ENCODE measurements at places on chromosomes 16 and 17.

DNA sequence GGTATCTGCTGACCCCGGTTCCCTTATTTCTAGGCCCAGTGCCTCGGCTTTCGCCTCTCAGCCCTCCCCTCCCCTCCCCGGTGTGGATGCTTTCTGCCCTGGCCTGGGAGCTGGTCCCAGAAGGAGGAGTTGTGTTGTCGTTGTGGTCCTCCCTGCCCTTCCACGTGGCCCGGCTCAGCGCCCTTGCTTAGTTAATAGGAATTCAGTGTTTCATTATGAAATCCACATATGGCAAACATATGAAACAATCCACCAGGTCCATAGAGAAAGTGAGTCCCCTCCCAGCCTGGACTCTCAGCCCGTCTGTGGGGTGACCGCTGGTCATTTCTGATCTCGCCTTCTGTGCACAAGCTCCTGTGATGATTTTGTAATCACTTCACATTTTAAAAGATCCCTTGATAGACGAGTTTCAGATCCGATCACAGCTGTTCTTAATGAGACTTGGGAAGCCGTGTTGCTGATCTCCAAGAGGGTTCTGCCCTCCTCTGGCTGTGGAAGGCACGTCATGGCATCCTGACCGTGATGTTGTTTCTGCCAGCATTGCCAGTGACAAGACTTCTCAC, 112.1 kb downstream of the BANP start:
- peak; percentile 80 for DNase-seq

- DNase-seq = no peak
These were observed 45.2 kb upstream of the GSG1L start for GRCh38 chr16:28108590-28109247.

DNA sequence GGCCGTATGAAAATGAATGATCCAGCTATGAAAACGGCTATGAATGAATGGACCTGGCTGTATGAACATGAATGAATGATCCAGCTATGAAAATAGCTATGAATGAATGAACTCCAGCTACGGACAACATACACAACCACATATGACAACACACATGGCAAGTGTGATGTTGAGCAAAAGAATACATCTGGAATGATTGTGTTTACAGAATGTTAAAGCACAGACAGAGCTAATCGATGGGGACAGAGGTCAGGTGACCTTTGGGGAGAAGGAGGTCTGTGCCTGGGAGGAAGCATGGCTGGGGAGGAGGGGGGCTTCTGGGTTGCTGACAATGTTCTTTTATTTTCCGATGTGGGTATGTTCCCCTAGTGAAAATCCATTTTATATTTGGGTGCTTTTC, 174.0 kb upstream of the WSCD1 start:
- DNase-seq = no peak

DNA sequence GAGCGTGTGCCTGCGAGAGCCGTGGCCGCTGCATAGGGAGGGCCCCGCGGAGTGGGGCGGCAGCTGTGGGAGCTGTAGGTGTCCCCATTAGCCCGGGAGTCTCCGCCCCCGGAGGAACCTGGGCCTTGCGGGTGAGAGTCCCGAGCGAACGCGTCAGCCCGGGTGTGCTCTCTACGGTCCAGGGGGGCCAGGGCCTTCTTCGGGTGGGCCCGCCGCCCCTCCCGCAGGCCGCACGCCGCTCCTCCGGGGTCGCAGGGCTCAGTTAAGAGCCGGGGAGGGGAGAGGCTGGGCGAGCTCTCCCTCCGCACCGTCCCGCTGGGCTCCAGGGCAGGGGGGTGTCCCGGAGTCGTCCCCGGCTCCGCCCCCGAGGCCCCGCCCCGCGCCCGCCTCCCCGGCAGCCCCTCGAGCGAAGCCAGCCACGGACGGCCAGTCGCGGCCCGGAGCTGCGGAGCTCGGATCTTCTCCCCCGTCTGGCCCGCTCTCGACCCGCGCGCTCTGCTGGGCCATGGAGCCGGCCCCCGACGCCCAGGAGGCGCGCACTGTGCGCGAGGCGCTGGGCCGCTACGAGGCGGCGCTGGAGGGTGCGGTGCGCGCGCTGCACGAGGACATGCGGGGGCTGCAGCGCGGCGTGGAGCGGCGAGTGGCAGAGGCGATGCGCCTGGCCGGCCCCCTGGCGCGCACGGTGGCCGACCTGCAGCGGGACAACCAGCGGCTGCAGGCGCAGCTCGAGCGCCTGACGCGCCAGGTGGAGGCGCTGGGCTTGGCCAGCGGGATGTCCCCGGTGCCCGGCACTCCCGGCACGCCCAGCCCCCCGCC, at the start of gene SMTNL2:
SMTNL2 (plus strand) TSS at position 429 of the 816 bp plus-strand sequence; CDS start at position 506, 77 bp downstream.
- no peak for DNase-seq

- DNase-seq = no peak
These were observed 10.2 kb downstream of the ATP2C2 start for GRCh38 chr16:84378567-84378966.

GRCh38 chr16:11672206-11673090, 4.2 kb downstream of the SNN start:
- no peak for DNase-seq

- no peak for DNase-seq
These were observed 29.6 kb upstream of the CDRT4 start for GRCh38 chr17:15496735-15497670.

- no peak for DNase-seq
These were observed 71.6 kb downstream of the PGS1 start for GRCh38 chr17:78449983-78450595.

DNA sequence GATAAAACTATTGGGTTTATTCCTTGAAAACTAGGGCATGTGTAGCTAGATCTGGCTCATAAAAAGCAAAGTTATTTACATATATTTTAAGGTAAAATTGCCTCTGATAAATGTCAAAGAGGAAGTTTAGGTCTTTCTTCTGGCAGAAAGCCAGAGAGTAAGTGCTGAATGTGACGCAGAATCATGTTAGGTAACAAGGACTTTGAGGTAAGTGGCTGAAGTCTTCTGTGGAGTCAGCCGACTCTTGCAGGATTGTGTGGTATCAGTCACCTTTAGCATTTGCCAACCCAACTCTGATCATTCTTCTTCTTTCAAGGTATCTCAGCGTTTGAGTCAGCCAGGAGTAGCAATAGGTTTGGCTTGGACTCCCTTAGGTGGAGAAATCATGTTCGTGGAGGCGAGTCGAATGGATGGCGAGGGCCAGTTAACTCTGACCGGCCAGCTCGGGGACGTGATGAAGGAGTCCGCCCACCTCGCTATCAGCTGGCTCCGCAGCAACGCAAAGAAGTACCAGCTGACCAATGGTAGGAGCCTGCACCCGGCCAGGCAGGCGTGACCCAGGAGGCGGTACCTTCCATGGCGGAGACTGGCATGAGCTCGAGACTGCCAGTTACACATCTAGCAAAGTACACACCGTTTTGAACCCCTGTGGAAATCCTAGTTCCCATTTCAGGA, 37.9 kb downstream of the SIAH1 start:
- DNase-seq = no peak

DNA sequence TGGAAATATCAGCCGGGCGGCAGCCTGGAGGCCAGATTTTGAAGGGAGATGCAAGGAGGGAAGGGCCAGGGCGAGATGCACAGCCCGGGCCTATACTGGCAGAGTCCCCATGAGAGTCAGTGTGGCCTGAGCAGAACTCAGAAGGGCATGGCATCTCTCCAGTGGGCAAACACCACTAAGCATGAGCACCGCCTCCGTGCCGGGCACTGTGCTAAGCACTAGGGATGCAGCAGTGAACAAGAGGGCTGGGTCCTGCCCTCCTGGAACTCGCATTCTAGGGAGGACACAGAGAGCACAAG, 33.5 kb downstream of the TK2 start:
- DNase-seq = no peak

GRCh38 chr17:74177018-74177450, 26.4 kb upstream of the RPL38 start:
- DNase-seq = no peak

- no peak for DNase-seq
These were observed 5.0 kb downstream of the SLX4 start for GRCh38 chr16:3606441-3606840.

DNA sequence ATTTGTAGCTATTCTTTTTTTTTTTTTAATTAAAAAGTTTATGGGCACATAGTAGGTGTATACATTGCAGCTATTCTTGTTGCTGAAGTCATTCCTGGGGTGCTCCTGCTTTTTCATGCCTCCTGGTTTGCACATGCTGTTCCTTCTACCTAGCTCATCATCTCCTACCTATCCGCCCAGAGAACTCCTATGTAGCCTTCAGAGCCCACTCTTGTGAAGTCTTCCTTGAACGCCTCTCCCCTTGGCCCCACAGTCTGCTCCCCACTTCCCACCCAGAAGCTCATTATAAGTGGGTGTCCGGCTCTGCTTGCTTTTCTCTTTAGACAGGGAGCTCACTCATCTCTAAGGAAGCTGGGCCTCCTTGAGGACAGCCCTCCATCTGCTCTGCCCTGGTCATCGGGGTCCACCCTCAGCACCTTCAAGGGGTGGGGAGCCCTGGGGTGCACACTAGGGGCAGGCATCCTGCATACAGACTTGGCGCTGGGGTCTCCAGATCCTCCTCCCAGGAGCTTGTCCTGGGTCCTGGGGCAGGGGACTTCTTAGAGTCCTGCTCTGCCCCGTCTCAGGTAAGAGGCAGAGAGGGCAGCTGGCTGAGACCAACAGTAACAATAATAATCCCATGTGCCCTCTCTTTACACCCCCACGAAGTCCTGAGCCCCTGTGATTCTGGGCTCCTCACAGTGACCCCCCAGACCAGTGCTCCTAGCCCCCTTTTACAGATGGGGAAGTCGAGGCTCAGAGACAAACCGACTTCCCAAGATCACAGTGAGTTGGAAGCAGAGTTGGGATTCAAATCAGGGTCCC, 3.5 kb upstream of the B9D1 start:
- DNase-seq = no peak

- DNase-seq = no peak
These were observed 12.6 kb upstream of the ASGR1 start for GRCh38 chr17:7191571-7192270.

DNA sequence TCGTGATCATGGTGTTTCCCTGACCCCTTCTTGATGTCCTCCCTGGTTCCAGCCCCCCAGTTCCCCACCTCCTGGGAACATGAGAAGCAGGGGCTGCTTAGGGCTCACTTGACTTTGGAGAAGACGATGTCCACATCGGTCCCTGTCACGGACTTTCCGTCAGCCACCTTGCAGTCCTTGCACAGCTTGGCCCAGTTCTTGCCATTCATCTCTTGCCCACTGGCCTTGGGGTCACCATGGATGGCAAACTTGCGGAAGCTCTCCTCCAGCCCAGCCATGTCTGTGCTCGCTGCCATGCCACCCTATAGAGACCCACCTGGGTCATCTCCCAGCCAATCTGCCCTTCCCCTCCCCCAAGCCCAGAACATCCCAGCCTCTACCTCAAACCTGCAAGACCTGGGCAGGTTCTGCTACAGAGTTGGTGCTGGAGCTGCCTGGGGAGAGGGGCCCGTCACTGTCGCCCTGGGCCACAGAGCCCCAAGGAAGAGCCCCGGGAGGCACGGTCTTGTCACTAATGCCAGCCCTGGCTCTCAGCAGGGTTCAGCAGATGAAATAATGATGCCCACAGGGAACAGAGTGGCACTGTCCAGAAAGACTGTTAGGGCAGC, 2.4 kb downstream of the TPPP3 start:
- no peak for DNase-seq

GRCh38 chr17:44914148-44914547, 1.2 kb downstream of the GFAP start:
- DNase-seq = no peak

All from fibroblast of the conjunctiva (primary cell).